ENCODE measurements at places on chromosomes 1 and 21.

GRCh38 chr1:31939484-31940329, 1.5 kb upstream of the PTP4A2 start:
- DNase-seq: no peak

DNA sequence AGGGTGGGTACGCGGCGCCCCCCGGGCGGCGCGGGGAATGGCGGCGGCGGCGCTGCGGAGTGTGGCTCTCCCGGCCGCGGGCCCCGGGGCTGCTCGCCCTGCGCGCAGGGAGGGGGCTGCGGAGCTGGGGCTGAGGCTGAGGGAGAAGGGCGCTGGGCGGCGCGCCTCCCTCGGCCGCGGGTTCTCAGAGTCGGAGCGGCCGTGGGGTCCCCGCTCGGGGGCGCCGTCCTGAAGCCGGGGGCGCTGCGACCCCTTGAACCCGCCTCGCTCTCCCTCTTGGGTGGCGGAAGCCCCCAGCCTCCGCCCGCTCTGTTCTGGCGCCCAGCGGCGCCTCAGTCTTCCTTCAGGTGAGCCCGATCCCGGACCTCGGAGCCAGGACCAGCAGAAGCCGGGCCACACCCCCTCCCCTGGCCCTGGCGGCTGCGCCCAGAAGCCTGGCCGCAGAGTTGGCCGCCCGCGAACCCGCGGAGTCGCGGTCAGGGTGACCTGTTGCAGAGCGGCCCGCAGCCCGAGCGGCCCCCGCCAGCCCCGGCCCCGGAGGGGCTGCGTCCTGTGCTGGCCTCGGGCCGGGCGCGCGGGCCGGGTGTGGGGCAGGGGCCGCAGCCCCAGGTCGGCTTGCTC, 532 bp downstream of the RALGPS2 start:
- no peak for DNase-seq

GRCh38 chr1:230556453-230556852, 85.8 kb upstream of the COG2 start:
- DNase-seq: no peak

GRCh38 chr1:154772606-154773506, 97.2 kb downstream of the KCNN3 start:
- DNase-seq: no peak

GRCh38 chr1:189405419-189405818, 1072.2 kb downstream of the BRINP3 start:
- no peak for DNase-seq
